ENCODE measurements at places on chromosomes 7 and 10.

DNA sequence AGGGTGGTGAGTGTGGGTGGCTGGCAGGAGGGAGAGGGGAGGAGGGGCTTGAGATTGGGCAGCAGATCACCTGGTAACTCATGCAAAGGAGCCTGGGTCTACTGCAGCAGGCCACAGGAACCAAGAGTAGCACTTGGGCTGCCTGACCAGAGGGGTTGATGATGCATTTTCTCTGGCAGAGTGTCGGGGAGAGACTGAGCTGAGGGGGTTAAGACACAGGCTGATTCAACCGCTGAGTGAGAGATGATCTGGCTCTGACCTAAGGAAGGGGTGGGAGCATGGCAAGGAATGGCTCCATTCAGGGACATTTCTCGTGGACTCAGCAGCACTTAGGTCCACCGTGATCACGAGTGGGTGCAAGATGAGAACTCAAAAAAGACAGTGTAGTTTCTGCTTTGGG, 115.5 kb upstream of the STK17A start:
- ATAC-seq: no peak

GRCh38 chr10:86400705-86401587, 34.4 kb upstream of the GRID1 start:
- ATAC-seq: peak; percentile 68

GRCh38 chr10:97363071-97363470, 28.5 kb upstream of the FRAT2 start:
- no peak for ATAC-seq

- no peak for ATAC-seq
Measured at GRCh38 chr10:24716295-24716694, 7.4 kb downstream of the ARHGAP21 start.

- no peak for ATAC-seq
Measured at GRCh38 chr7:75876126-75876881, 2.5 kb upstream of the RHBDD2 start.

GRCh38 chr7:38796626-38797501, 112.1 kb downstream of the VPS41 start:
- no peak for ATAC-seq

GRCh38 chr7:95357623-95358022, 33.3 kb upstream of the PON1 start:
- ATAC-seq: no peak

- ATAC-seq: no peak
Measured at GRCh38 chr7:112252691-112253090, 46.2 kb downstream of the ZNF277 start.

GRCh38 chr7:29955799-29956486, 33.7 kb downstream of the SCRN1 start:
- no peak for ATAC-seq

- ATAC-seq: no peak
Measured at GRCh38 chr10:68096913-68097516, 12.3 kb upstream of the MYPN start.

DNA sequence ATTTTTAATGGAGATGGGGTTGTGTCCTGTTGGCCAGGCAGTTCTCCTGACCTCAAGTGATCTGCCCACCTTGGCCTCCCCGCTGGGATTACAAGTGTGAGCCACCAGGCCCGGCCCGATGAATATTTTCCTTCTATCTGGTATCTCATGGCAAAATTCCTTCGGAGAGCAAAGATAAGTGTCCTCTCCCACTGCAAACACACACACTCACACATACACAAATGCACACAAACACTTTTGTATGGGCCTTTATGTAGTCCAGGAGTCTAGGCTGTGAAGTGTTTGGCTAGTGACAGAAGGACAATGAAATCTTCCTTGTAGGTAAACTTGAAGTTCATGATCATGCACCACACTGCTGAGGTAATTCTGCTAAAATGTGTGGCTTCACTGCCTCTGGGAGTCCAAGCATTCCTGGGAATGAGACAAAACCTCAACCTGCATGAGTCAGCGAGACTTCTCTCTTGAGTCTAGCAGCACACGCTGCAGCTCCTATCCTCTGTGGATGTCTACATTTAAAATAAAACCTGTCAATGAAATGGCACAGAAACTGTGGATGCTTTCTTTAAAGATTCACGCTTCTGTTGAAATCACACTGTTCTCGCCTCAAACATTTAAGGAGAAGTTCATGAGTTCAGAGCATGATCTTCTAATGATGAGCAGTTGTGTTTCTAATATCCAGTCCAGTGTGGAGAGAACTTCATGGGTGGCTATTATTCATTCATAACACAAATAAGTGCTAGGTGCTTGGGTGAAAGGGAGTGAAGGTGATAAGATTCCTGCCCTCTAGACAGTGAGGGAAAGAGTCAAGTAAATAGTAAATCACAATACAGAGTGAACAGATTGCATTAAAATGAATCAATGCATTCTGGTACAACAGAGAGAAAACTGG, 96.5 kb downstream of the NRP1 start:
- ATAC-seq: no peak

DNA sequence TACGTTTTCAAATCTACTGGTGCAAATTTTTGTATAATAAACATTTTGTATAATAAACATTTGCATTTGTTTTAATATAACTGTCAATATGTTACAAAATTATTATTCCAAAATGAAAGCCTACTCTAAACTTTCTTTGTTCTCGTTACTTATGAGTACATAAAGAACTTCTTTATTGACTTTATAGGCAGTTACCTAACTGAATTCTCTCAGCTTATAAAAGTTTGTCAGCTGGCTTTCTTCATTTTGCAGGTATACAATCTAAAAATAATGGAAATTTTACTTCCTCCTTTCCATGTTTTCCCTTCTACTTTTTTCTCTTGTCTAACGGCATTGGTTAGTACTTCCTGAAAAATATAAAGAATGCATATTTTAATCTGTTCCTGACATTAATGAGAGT, 137.1 kb downstream of the CHCHD3 start:
- no peak for ATAC-seq

DNA sequence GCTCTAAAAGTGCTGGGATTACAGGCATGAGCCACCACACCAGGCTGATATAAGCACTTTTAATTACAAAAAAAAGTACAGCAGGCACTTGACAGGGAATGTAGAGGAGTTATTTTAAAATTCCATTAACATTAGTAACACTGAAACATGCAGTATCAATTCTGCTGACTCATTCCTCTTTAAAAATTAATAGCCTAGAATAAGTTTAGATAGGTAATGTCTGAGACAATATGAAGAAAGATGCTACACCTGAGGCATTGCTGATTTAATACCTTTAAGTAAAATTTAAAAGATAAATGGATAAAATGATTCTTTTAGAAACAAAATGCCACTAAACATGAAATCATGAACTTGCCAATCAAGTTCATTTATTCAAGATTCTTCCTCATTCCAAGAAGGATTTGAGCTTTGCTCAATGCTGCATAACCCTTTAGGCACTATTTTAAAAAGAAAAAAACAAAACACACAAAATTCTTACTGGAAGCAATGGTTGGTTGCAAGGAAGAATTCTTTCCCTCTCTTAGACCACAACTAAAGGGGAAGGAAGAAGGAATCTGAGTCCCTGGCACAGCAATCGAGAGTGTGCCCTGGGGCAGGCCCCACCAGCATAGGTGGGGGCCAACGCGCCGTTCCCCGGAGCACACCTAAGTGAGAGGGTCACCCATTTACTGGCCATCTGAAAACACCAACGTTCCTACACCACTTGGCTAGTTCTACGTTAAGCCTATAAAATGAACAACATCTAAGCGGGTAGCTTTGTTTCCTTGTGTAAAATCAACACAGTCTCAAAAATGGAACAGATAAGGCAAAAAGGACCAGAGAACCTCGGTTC, 26.6 kb downstream of the ESYT2 start:
- no peak for ATAC-seq

GRCh38 chr7:95454438-95455045, 19.7 kb upstream of the PON2 start:
- ATAC-seq: no peak

DNA sequence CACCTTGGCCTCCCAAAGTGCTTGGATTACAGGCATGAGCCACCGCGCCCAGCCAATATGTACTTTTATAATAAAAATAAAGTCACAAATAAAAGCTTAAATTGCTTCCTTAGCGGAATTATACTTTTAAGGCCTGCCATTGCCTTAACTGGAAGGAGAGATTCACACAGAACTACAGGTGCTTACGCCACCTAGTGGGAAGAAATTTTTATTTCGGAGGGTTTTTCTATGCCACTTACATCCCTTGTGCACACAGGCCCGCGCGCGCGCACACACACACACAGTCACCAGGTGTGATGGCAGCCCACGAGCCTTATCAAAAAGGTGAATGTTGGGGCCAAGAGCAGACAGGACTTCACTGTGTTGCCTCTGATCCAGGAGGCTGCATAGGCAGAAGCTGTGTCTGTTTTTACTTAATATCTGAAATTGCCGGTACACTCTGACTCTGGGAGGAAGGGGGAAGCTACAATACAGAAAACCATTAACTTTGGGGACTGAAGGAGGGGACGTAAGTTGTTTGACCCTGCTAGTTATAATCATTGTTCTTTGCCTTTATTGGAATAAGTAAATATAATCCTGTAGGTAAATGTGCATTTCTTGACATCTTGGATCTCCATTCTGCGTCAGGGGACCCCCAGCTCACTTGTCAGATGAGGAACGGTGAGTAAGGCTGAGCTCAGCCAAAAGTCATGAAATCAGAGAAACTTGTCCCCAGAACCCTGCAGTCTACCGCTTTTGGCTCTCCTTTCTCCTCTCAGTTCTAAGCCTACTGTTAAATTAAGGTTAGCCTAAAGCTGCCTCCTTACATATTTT, 87.1 kb downstream of the SLC16A9 start:
- ATAC-seq: no peak

DNA sequence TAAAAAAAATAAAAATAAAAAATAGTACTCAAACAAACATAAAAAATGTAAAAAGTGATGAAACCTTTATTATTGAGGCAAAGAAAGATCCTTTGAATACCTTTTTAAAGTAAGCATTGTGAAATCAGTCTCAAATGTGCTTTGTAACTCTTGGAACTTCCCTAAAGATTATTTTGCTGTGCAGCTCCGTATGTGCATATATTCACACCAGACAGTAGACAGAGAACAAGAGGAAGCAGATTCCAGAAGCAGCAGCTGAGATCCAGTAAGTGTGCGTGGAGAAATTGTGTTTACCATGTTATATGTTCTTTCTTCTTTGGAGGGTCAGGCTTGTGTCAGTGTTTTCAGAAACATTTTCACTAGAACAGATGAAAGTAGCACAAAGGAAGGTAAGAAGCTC, 324.9 kb downstream of the AGMO start:
- no peak for ATAC-seq

DNA sequence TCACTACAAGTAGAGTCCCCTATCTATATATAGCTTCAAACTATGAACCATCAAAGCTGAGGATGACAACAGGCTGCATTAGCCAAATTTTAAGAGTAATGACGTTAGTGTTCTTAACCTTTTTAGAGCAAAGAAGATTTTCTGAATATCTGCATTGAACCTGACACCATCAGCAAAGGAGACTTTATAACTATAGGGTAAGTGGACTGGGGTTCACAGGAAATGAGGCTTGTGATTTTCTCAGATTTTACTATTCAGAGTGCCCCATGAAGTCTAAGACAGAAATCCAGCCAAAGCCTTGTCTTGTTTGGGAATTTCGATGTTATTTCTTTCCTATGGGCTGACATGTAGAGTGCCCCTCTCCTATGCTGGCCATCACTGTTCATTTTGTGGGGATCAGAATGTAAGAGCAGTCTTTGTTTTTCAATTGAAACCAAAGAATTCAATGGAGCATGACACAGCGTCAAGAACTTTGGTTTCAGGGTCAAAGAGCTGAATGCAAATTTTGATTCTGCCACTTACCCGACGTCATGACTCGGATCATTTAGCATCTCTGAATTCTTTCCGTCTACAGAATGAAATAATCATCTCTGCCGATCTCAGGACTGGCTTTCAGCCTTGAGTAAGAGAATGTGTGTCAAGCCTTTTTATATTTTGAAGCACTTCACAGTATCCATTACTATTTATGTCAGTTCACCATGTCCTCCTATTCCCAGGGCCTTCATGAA, 52.7 kb downstream of the DENND11 start:
- ATAC-seq: no peak

GRCh38 chr10:5645944-5646617, 20.3 kb downstream of the ASB13 start:
- ATAC-seq: no peak

DNA sequence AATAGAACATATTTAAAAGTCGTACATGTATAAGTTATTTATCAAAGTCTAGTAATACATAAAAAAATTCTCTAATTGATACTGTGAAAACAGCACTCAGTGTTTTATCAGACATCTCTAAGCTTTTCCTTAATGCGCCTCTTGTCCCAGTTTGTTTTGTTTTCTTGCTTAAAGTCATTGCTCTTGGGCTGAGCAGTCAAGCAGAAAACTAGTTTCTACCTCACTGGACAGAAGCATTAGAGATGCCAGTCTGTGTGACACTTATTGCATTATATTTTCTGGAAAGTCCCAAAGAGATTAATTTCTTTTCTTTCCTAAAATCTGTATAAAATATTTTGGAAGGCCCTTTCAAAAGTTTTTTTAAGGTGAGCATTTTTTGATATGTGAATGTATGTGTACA, 236.2 kb downstream of the PCLO start:
- ATAC-seq: no peak

- ATAC-seq: no peak
Measured at GRCh38 chr7:130433301-130433700, 7.5 kb downstream of the CEP41 start.

- ATAC-seq: no peak
Measured at GRCh38 chr10:92714152-92714845, 24.5 kb downstream of the HHEX start.

- ATAC-seq: no peak
Measured at GRCh38 chr7:74051193-74051592, 23.2 kb downstream of the ELN start.

DNA sequence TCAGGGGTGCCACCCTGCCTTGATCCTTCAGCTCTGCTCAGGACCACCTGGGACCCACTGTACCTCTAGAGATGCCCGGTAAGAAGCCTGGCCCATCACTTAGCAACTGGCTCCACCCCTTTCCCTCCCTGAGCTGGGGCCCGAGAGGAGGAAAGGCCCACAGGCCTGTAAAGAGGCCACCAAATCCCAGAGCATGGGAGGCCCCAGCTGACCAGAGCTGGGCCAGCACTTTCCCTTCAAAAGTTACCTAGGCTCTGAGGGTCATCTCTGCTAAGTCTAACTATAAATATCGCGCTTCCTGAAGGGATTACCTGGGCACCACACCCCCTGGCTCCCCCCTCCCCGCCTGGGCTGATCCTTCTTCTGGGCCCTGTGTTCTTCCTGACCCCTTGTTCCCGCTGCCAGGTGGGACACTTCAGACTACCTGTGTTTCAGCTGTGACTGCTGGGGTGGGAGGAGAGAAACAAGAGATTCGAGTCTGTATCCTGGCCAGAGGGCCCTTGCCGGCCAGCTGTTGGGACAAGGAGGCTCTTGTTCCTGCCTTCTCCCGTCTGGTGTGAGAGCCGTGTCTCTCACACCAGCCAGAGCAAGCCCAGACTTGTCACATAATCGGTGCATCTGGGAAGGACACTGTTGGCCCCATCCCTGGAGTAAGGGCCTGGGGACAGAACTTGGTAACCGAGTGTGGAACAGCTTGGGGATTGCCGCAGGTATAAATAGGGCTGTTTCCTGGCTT, 22.8 kb upstream of the ANKRD2 start:
- ATAC-seq: no peak

GRCh38 chr10:68871105-68871711, 29.9 kb upstream of the DDX50 start:
- no peak for ATAC-seq

Measured in activated CD4-positive, CD25-positive, alpha-beta regulatory T cell treated with anti-CD3 and anti-CD28 coated beads, Interleukin-2, amount 50 U/mL, for 24 hours (primary cell).